Tibial nerve (tissue), 4 donors: ENCODE measurements at places on chromosomes 16 and 17. TPM values are rescaled to one million over a fixed set of nuclear protein-coding genes. Genes with fewer than 3 reads are reported as not detected.

GRCh38 chr16:86626966-86627365, 48.6 kb downstream of the FOXL1 start:
- DNase-seq = no peak

The KRTAP16-1 gene
- not detected for total RNA-seq

The COQ7 gene
- total RNA-seq = 15.1 TPM

DNA sequence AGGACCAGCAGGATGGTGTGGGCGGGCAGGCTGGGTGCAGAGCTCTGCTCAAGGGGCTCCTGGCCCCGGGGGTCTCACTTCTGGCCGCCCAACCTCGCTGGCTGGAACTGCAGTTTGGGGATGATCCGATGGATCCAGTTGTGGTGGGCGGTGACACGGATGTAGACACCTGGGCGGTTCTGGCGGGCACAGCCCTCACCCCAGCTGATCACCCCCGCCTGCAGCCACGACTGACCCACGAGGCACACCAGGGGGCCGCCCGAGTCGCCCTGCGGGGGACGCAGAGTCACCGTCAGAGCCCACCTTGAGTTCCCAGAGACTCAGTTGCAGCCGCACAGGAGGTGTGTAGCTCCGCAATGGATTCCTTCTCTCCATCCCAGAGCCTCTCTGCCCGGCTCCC, 7.5 kb downstream of the PRSS27 start:
- no peak for DNase-seq

DNA sequence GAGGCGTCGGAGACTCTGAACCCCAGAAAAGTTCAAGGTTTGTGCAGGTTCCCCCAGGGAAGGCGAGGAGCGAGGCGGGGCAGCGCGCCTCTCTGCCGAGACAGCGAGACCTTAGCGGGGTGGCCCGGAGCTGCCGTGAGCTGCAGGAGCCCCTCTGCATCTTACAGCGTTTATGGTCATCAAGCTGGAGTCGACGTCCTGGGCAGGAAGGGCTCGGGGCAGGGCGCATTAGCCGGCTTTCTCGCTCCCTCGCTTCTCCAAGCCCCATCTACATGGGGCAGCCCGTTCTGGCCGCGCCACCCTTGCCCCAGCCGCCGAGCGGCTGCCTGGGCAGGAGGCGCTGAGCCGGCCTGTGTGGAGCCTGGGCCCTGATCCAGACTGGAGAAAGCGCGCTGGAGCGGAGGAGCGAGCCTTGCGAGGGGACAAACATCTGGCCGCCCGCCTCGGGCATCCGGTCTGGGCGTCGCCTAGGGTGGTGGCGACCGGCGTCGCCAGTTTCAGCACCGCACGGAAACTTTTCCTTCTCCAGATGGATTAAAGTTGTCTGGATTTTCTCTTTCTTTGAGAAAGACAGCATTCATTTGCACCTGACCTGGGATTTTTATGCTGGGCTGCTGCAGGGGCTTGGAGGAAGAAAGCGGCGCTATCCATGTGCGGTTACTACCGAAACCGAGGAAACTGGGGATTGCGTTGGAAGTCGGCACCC, 750 bp downstream of the TMEM132E start:
- DNase-seq = no peak

GRCh38 chr17:55038291-55038690, 69.7 kb downstream of the STXBP4 start:
- DNase-seq = no peak

DNA sequence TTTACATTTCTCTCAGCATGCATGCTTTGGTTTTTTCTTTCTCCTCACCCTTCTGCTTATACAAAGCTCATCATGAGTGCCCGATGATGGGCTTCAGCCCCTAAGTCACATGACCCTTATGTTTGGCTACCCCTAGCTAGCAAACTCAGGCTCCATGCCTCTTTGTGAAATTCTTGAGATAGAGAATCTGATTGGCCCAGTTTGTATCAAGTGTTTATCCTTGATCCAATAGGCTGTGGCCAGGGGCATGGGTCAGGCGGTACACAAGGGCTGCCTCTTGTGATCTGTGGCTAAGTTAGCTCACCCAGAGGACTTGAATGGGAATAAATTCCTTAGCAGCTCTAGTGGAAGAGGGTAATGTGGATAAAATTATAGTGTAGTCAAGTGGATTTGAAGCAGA, 11.5 kb upstream of the TOX3 start:
- no peak for DNase-seq

- DNase-seq = peak; percentile 57
Measured at GRCh38 chr16:19118938-19119431, 5.2 kb downstream of the ITPRIPL2 start.

The TMEM88 gene
- 26.0 TPM for total RNA-seq

The IQCK gene
- total RNA-seq = 23.1 TPM

DNA sequence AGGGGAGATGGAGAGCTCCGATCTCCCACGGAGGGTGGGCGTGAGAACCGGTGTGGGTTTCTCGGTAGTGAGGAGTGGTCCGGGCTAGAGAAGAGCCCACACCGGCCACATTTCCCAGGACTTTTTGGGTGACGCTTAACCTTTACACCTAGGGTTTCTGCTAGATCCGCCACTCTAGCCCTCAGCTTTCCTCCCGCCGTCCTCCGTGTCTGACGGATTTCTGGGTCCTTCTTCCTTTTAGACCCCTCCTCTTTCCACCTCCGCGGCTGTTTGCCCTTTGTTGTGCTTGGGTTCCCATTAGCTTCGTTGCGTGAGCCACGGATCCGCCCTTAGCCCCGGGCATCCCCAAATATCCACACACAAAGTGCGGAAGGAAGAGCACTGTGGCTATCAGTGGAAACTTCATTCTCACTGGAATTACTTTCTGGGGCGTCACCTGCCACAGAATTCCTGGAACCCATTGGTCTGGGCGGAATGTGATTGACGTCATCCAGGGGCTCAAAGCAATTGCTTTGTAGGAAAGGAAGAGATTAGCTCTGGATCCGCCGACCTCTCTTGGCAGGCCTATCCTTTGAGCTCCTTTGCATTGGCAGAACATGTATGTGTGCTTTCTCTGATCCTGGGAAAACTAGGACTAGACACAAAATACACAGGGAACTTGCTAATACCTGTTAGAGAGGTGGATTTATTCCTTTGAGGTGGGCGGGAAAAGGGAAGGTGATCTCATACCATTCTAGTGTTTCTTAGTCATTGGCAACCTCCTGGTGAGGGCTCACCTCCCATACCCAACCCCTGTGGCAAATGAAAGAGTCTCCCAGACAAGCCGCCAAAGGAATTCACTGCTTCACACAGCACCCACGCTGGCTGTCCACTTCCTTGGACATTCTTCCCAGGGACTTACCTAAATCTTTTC, 654 bp downstream of the TNFAIP1 start:
- DNase-seq = no peak

The PRSS27 gene
- 2.4 TPM for total RNA-seq

DNA sequence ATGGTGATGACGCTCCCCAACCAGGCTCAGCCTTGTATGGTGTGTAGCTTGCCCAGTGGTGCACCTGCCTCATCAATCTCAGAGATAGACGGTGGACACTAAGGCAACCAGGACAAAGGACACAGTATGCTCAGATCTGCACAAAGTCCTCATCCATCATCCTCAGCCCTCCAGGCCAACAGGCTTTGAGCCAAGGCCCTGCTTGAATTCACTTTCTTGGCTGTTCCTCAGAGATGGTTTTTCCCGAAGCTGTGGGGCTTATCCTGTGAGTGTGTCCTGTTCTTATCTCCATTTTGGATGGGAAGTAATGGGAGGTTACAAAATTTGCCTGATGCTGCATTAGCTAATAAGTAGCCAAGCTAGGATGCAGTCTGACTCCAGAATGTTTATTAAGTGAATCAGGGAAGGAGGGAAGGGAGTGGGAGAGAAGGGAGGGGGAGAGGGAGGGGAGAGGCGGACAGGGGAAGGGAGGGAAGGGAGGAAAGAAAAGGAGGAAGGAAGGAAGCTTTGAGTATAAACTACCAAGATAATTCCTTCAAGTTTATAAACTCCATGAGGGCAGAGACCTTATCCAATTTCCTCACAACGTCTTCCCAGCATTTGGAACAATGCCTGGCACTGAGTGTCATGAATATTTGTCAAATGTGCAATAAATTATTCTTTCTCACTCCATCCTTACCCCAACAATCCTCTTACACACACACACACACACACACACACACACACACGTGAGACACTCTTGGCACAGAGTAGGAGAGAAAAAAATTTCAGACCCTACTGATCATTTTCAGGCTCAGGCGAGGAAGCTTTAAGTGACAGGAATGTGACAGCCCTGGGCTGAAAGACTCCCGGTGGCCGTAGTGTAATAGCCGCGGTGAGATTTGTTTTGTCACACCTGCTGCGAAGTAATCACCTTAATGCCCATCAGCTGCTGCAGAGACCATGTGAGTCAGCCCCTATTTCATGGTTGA, 84.3 kb downstream of the BMERB1 start:
- DNase-seq = no peak

DNA sequence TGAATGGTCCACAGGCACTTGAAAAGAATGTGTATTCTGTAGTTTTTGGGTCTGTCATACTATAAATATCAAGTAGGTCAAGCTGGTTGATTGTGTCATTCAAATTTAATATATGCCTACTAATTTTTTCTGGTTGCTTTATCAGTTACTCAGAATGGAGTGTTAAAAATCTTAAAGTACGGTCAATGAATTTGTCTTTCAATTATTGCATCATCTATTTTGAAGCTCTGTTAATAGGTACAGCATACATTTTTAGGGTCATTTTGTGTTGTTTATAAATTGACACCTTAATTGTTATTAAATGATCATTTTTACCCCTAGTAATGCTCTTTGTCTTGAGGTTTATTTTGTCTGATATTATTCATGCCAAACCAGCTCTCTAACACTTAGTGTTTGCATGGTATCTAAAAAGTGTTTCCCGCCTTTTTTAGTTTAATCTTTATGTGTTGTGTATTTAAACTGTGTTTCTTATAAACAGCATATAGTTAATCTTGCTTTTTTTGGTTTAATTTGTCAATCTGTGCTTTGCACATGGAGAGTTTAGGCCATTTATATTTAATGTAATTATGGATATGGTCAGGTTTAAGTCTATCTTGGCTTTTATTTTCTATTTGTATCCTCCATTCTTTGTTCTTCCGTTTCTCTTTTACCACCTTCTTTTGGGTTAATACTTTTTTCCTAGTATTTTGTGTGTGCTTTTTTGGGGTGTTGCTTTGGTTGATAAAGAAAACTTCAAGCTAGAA, 204.9 kb upstream of the EEF2KMT start:
- no peak for DNase-seq

GRCh38 chr16:29877266-29877961, 14.4 kb upstream of the CDIPT start:
- DNase-seq = no peak

- DNase-seq = no peak
Measured at GRCh38 chr17:56694825-56695224, 101.3 kb downstream of the NOG start.

DNA sequence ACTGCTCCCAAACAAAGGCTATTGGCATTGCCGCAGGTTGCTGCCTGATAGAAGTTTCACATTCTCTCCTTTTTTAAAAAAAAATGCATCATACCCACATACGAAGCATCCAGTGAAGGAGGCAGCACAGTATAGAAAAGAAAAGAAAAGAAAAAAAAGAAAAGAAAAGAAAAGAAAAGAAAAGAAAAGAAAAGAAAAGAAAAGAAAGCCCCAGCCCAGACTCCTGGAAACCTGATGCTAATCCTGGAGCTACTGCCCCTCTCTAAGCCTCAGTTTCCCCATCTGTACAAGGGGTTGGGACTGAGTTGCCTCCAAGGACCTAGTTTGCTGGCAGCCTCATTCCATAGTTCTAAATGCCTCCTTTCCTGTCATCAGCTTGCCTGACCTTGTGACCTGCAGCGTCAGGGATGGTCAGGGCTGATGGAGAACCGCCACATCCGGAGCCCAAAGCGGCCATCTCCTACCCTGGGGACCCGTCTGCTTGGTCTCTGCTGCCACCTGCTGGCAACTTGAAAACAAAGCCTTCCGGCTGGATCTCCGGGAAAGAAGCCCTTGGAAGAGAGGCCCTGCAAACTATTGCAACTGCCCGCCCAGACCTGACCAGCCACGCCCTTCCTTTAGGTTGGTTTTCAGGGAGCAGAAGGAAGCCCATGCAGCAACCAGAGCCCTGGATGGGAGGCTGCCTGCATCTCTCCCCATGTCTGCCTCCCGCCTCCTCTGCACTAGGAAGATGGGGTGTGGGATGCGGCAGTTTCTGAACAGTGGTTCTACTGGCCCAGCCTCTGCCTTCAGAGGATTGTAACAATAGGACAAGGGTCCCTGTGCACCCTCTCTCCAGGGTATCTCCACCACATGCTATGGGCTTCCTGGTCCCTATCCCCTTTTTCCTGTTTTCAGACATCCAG, 13.0 kb downstream of the AIPL1 start:
- peak; percentile 68 for DNase-seq

DNA sequence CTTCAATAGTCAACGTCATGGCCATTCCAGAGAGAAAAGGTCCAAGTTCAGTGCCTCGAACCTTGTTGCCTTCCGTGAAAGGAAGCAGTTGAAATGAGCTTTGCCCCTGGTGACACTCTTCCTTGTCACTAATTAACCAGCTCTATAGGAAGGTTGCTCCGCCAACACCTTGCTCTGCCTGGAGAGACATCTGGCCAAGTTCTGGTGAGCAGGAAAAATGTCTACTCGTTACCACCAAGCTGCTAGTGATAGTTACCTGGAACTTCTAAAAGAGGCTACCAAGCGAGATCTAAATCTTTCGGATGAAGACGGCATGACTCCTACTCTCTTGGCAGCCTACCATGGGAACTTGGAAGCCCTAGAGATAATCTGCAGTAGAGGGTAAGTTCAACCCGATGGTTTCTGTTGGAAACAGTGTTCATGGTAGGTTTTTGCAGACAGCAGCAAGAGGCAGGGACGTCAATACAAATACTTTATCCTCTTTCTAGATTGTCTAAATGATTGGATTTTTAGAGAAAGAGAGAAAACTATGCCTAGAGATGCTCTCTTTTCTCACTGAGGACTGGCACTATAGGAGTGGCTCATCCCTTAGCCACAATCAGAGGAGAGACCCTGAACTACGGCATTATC, at the start of gene ANKS4B:
TSS of gene ANKS4B (plus strand) at position 179 of the 630 bp plus-strand sequence. CDS start at position 218, 39 bp downstream.
- DNase-seq = no peak

The GPRC5B gene
- 109 TPM for total RNA-seq

The CLEC18B gene
- 10.0 TPM for total RNA-seq

The ZNF469 gene
- total RNA-seq = 1.8 TPM

DNA sequence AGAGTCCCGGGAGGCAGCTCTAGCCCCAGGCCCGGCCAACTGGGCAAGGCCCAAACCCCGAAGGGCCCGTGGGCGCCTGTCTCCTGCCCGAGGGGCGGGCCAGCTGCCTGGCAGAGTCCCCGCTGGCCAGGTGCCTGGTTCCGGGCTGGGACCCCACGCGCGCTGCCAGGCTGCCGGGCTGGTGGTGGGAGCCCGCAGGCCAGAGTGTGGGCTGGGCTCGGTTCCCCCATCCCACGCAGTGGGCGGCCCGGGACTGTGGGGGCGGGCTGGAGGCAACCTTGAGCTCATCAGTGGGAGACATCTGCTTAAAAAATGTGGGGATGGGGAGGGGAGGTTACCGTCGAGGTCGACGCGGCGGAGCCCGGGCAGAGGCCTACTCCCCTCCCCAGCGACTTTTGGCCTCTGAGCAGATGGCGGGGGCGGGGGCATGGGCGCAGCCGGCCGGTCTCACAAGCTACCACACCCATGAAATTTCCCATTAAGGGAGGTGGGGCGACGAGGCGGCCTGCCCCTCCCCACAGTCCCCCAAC, 176.4 kb upstream of the GSE1 start:
- no peak for DNase-seq
